Activated T-helper 1 cell treated with anti-CD3 and anti-CD28 coated beads, Interleukin-2, amount 50 U/mL, for 16 hours (primary cell): ENCODE measurements at places on chromosomes 16 and 17.
A peak's percentile ranks its signal among the peaks of the same experiment; 100 is the strongest.

DNA sequence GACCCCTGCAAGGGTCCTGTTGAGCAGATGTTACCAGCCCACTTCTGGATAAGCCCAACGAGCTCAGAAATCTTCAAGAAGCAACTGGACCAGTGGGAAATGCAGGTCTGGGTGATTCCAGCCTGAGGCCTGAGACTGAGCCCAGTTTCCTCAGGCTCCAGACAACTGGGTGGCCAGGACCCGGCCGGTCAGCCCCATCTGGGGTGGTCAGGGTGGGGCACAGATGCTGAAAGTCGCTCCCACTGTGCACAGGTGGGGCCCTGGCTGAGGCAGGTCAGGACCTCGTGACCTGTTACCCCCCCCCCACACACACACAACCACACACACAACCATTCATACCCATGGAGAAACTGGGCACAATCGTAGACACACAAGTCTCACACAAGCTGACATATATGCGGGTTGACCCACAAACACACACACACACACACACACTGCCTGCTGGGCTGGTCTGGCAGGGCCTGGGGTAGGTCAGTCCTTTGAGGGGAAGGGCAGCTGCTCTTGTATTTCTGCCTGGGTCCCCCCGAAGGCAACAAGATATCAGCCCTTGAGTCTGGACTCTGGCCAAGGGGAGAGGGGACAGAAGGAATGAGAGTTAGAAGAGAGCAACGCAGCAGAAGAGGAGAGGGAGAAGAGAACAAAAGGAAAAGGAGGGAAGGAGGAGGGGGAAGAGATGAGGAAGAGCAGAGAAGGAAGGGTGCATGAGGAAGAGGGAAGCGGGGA is 99.0 kb upstream of the CDH5 start:
- no peak for DNase-seq

- no peak for DNase-seq
Observed at GRCh38 chr16:17374668-17375255, 96.0 kb downstream of the XYLT1 start.

DNA sequence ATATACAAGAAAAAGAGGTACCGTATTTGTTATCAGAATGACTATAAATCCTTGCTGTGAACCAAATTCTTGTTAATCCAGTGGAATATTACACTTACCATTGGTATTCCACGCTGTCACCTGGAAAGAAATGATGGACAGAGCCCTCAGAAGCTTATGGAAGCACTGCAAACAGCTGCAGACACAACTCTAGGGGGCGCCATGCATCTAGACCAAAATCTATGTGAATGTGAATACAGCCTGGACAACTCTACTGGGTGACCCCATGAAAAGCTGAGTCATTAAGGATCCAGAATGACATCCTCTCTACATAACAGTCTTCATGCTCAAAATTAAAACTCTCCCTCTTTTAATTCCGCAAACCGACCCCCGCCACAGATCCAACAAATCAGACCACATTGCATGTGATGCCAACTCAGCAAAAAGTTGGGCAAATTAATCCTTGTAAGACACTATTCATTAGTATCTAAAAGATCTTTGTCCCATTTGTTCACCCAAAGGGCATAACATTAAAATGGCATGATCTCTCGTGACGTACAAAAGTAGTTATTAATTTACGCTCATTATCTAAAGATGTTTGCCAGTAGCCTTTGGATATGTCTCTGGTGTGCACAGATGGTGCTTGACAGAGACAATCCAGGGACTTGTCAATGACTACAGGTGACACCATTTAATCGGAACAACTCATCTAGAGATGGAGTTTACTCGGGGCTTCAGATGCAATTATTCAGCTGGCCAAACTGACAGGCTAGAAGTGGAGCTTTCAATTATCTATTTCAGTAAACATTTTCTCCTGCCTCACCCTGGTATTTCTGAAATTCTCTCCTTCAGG is 552.7 kb upstream of the PSMD7 start:
- no peak for DNase-seq

DNA sequence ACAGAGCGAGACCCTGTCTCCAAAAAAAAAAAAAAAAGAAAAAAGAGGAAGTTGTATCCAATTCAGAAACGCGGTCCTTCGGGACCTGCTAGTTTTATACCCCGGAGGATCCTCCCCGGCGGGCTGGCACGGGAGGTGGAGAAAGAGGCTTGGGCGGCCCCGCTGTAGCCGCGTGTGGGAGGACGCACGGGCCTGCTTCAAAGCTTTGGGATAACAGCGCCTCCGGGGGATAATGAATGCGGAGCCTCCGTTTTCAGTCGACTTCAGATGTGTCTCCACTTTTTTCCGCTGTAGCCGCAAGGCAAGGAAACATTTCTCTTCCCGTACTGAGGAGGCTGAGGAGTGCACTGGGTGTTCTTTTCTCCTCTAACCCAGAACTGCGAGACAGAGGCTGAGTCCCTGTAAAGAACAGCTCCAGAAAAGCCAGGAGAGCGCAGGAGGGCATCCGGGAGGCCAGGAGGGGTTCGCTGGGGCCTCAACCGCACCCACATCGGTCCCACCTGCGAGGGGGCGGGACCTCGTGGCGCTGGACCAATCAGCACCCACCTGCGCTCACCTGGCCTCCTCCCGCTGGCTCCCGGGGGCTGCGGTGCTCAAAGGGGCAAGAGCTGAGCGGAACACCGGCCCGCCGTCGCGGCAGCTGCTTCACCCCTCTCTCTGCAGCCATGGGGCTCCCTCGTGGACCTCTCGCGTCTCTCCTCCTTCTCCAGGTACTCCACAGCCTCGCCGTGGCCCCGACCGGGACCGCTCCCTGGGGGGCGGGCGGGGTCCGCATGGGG is at the start of gene CDH3:
CDH3 (plus strand) TSS at position 596 of the 779 bp plus-strand sequence; CDS start at position 666, 70 bp downstream.
- DNase-seq = no peak

DNA sequence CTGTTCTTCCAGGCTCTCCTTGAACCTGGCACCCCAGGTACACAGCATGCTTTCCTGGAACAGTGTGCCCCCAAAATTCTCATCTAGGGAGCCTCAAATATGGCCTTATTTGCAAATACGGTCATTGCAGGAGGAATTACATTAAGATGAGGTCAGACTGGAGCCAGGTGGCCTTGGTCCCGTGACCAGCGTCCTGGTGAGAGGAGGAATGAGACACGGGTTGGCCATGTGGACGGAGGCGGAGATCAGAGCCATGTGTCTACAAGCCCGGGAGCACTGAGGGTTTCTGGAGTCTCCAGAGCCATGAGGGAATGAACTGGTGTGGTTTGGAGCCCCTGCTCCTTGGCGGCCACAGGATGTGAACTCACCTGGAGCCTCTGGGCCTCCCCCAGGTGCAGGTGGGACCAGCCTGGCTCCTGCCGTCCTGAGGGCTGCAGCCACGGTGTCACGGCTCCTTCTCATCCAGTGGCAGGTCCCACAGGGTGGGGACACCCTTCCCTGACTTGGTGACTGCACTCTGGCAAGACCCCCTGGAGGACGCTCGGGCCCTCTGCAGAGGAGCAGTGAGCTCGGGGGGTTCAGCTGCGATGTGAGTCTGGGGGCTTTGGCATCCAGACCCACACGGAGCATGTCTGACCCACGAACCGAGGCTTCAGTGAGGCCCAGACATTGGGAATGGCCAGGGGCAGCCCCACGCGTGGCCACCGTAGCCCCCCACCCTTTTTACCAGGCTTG is 21.8 kb upstream of the GNG13 start:
- no peak for DNase-seq

DNA sequence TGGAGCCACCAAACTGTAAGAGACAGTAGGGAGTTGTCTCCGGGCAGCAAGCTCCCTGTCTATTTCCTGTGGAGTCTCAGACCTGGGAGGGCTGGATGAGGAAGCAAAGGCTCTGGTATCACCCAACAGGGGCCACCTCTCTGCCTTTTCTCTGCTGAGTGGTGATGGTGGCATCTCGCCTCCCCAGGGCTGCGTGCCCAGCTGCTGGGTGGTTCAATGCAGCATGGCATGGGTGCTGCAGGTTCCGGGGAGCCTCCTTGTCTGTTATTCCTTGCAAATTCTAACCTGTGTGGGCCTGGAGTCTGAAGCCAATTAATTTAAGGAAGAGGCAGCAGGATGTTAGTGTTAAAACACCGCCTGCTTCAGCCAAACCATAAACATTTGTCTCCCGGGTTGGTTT is 78.2 kb downstream of the CCDC182 start:
- no peak for DNase-seq

DNA sequence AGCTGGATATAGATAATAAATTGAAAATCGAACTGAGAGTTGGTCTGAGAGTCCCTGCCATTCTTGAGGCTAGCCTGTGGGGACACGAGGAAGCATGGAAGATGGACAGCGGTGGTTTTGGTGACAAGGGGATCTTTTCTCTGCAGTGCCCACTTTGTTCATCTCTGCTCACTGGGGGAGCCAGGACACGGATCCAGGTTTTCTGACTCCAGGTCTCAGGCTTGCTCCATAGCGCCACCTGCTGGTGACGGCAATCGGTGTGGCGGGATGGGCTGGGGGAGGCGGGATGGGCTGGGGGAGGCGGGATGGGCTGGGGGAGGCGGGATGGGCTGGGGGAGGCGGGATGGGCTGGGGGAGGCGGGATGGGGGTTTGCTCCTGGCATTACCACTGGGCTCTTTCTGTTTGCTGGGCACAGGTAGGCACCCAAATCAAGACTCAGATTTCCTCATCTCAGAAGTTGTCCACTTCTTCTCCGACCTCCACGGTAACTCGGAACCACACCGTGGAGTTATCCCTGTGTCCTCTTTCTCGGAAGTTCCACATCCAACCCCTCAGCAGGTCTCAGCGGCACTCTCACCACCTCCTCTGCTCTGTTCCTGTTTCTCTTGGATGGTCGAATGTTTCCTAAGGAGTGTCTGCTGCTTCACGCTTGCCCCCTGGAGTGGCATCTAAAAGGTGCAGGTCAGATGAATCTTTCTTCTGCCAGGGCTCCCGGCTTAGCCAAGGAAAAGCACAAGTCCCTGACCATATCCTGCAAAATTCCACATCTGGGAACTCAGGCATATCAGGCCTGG is 142.4 kb downstream of the CYLD start:
- no peak for DNase-seq

GRCh38 chr16:49464093-49464492 is 90.5 kb downstream of the C16orf78 start:
- DNase-seq = no peak

GRCh38 chr16:52076332-52076731 is 470.6 kb downstream of the TOX3 start:
- DNase-seq = no peak

- DNase-seq = no peak
Observed at GRCh38 chr17:53950207-53950857, 127.6 kb downstream of the KIF2B start.

- no peak for DNase-seq
Observed at GRCh38 chr16:54248863-54249710, 37.5 kb downstream of the IRX3 start.

DNA sequence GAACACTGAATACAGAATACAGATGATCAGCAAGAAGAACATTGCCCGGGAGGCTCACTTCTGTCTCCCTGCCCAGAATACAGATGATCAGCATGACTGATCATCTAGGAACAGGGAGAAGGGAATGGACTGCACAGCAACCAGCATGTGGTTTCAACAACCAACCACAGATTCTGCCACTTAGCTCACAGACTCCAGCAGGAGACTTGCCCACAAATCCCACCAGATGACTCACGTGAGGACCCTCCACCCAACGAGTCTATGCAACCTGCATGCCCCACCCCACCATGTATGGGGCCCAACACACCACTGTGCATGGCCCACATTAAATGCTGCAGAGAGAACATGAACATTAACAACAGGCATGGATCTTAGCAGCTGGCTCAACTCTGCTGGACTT is 36.1 kb upstream of the ALOX12 start:
- DNase-seq = no peak

DNA sequence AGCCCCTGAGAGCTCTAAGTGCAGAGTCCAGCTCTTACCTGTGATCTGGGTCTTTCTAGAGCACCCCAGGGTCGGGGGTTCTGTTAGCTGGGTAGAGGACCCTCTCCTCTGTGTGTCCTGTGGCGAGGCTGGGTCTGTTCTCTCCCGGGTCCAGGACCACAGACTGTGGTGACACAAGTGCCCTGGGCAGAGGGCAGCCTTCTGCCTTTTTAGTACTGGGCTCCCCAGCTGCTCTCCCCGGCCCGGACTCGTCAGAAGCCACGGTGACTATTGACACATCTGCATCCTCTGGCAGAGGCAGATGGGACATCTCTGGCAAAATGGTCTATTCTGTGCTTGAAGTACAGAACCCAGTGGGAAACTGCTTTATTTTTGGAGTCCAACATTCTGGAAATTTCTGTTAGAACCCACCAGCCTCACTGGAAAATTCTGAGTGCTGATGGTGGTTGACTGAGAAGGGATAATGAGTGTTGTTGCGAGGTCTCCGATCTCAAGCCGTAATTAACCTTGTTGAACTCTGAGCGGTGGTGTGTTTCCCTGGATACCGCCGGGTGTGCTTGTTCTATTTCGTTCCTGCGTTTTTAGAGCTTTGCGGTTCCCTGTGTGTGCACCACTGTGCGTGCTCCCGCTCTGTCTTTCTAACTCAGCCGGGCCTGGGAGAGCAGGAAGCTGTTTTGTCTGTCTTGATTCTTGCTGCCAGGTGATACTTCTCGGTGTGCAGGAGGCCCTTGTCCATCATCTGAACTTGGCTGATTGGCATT is 26.0 kb upstream of the NUDT16L1 start:
- DNase-seq = no peak

GRCh38 chr17:35433075-35433894 is 985 bp upstream of the SLFN12 start:
- DNase-seq = peak; percentile 41

DNA sequence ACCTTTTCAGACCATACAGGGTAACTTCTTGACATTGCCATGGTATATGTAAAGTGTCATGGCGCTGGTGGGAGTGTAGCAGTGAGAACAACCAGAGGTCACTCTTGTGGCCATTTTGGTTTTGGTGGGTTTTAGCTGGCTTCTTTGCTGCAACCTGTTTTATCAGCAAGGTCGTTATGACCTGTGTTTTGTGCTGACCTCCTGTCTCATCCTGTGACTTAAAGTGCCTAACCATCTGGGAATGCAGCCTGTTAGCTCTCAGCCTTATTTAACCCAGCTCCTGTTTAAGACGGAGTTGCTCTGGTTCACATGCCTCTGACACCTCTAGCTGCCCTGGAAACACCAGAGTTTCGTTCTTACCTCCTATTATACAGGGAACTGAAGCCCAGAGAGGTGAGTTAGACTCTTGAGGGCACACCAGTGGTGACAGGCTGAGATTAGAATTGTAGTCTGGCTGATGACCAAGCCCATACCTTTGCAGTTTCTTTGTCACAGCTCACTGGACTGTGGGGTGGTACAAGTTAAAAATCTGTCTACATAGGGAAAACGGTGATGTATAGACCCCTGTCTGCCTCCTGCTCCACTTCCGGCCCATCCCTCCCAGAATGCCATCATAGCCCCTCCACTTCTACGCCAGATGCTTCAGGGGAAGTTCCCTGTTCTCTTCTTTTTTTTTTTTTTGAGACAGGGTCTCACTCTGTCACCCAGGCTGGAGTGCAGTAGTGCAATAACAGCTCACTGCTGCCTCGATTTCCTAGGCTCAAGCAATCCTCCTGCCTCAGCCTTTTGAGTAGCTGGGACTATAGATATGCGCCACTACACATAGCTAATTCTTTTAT is 21.0 kb downstream of the KSR1 start:
- no peak for DNase-seq

- DNase-seq = no peak
Observed at GRCh38 chr16:1297018-1297696, 12.3 kb upstream of the UBE2I start.
